ENCODE measurements at places on chromosomes 1 and 21.

- no peak for DNase-seq
These were observed 55.1 kb upstream of the SYT14 start for GRCh38 chr1:209882942-209883340.

DNA sequence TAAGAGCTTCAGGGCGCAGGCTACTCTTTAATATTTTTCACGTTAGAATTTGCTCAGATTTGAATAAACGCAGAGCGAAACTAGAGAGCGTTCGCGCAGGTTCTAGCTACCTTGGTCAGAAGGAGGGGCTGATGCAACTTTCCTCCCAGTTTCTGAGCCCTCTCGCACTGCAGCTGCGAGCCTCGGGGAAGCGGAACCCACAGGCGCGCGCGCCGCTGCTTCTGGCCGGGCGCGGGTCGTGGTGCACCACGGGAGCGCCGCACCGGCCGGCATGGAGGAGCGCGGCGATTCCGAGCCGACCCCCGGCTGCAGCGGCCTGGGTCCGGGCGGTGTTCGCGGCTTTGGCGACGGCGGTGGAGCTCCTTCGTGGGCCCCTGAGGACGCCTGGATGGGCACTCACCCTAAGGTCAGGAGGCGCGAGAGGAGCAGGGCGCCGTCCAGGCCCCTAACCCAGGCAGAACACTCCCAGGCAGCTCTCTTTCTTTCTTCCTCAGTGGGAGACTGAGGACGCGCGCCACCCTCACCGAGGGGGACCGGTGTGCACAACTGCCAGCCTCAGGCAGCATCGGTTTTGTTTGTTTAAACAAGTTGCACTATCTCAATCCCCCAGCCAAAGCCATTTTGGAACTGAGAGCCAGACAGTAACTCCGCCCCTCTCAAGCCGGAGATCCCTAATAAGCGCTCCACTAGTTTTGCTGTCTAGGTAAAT, at the start of gene TSEN15:
TSS of gene TSEN15 (plus strand) at position 246 of the 709 bp plus-strand sequence. CDS start at position 272, 26 bp downstream.
- no peak for DNase-seq

GRCh38 chr1:189149547-189150375, 1327.9 kb downstream of the BRINP3 start:
- DNase-seq = no peak

- no peak for DNase-seq
These were observed 531 bp downstream of the TSPEAR start for GRCh38 chr21:44710756-44711326.

- DNase-seq = no peak
These were observed 108.1 kb downstream of the C1orf21 start for GRCh38 chr1:184494929-184495328.

- DNase-seq = no peak
These were observed 7.3 kb downstream of the UQCRHL start for GRCh38 chr1:15799928-15800835.

DNA sequence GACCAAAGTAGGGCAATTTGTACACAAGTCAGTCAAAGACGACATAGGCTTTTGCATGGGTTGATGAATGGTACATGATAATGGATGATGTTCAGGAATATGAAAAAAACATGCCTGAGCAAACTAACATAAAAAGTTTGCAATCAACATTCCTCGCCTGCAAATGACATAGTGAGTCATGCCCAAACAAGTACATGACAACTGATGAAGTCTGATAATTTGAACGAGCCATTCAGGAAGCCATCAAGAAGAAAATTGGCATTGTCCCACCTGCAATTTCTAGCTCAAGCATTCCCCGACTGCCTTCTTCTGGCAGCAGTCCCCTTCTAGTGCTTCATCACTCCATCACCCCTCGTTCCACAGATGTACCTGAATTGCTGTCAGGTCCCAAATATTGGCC, 118.4 kb upstream of the NR5A2 start:
- no peak for DNase-seq

DNA sequence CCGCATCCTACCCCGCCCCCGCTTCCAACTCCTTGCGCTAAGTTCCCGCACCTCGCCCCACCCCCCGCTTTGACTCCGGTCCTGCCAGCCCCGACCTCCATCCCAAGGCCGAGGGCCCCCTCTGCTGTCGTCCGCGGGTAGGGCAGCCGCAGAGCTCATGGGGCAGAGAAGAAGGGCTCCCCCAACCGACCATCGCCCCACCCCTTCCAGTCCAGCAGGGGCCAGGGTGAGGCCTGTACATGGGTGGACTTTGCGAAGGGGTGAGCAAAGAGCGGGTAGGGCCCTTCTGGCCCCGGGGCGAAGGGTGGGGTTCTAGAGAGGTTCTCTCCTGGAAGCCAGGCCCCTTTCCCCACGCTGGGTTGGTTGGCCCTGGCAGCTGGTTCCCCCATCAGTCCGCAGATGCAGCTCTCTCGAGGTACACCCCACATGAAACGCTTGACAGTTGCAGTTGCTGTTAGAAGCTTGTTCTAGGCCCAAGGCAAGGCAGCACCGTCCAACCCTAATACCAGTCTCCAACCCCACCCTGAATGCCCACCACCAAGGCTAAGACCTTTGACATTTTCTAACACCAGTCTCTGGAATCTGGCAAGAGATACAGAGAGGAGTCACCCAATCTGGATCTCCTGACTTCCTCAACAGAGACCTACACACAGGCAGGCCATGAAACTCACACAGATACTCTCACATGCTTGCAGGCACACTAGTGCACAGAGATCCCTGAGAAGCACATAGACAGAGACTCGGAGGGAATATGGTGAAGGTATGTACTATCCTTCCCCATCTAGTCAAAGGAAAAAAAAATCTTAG, 25.3 kb upstream of the ADGRB2 start:
- no peak for DNase-seq

DNA sequence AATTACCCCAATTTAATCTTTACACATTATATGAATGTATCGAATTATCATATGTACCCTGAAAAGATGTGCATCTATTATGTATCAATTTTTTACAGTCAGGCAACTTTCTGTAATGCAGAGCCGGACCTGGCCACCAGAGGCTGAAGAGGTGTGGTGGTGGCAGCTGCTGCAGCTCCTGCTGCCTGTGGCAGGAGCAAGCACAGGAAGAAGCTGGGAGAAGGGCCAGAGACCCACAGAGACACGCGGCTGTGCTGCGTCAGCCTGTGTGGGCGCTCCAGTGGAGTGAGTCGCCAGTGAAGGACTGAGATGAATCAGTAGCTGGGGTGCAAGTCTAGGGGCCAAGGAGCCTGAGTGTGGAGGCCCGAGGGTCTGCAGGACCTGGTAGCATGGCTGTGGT, 74.3 kb upstream of the COG2 start:
- DNase-seq = no peak

DNA sequence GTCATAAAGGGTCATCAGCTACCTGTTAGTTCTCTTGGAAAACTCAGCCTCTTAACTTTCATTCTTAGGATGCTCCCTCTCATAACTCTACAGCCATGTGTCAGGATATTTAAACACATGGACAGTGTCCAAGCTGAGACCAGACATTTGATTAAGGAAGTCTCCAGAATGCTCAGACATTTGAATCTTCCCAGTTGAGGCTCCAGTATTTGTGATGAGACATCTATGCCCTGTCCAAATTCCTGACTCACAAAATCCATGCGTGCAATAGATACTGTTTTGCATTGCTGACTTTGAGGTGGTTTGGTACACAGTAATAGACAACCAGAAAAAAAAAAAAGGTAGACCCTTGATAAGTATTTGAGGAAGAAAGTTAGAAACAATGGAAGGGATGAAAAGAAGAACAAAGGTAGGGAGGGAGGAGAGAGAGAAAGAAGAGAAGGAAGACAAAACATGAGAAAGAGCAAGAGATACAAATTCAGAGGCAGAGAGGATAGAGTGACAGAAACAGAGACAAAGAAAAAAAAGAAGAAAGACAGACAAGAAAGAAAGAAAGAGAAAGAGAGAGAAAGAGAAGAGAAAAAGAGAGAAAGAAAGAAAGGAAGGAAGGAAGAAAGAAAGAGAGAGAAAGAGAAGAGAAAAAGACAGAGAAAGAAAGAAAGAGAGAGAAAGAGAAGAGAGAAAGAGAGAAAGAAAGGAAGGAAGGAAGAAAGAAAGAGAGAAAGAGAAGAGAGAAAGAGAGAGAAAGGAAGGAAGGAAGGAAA, 275.5 kb upstream of the PRMT6 start:
- DNase-seq = no peak

GRCh38 chr21:41573902-41574690, 66.1 kb upstream of the TMPRSS2 start:
- DNase-seq = no peak

DNA sequence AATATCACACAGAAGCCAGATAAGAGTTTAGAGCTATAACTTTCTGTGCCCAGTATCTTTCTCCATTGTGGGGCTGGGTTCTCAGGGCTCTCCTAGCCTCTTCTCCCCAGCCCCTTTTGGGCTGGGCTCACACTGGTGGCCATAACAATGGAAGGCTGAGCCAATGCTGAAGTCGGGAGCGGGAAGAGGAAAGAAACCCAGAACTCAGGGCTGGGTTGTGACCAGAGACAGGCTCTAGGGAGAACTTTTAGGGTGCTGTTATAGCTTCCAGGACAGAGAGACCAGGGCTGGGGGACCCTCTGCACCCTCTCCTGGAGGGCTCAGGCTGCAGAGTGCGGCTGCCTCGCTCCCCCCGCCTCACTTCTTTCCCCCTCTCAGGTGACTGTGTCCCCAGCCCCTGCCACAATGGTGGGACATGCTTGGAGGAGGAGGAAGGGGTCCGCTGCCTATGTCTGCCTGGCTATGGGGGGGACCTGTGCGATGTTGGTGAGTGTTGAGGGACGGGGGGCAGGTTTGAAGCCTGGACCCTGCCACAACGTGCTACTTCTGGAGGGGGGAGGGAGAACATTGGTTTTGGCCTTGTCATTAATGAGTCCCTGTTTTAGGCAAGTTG, 14.1 kb downstream of the BCAN start:
- no peak for DNase-seq

GRCh38 chr21:28334407-28334806, 658.3 kb downstream of the LTN1 start:
- DNase-seq = no peak

DNA sequence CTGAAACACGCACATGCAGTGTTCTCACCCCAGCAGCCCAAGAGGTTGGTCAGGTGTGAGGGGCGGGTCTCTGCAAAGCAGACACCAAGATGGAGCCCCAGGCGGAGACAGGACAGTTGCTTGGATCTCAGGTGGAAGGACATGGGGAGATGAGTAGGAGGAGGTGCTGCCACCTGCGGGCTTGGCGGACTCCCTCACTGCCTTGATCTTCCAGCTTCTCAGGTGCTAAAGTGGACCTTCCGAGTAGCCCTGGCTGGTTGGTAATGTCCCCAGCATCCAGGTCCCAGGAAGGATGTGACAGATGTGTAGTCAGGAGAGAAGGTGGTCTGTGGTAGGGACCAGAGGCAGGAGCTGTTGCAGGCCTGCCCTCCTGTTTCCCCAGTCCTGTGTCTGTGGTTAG, 114.1 kb downstream of the AJAP1 start:
- no peak for DNase-seq
